ENCODE measurements at places on chromosomes 12 and 14.

DNA sequence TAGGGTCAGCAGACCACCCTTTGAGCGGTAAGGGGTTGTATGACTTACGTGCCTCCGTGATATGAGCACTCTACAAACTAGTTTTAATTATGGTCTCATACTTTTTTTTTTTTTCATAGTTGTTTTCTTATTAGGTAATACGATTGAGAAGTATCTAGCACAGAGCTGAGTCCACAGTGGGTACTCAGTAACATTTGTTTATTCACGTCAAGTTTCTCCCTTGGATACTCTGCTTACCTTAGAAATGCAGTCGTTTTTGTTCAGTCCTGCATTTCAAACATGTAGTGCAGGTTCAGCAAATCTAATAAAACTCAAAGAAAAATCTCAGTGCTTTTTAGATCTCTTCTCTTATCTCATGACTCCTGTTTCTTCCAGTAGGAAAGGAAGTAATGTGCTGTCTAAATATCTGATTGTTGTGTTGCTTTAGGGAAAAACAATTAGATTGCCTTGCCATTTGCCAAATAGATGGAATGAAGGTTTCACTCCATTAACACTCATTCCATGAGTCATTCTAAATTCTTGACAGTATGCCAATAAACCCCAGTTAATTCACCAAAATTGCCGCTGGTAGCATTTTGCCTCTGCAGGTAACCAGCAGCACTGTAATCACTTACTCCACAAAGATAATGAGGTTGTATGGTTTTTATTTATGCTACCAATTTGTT lies 118.9 kb downstream of the PTCSC3 start:
- DNase-seq, result no peak

- DNase-seq, result no peak
Observed at GRCh38 chr14:95841668-95842067, 35.0 kb upstream of the TUNAR start.

DNA sequence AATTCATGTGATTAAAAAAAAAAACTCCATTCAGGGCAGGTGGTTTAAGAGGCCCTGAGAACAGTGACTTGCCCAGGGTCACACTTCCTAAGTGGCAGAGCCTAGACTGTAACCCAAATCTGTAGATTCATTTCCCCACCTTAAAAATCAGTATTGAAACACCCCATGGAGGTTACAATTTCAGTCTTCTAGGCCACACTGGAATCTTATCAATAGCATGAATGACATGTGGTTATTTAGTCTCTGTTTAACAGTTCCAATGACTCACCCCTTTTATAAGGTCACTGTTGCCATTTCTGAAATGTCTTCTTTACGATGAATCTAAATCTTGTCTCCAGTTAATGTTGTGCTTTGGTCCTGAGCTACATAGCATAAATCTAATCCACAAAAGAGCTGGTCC lies 262.3 kb upstream of the GRIP1 start:
- DNase-seq, result no peak

DNA sequence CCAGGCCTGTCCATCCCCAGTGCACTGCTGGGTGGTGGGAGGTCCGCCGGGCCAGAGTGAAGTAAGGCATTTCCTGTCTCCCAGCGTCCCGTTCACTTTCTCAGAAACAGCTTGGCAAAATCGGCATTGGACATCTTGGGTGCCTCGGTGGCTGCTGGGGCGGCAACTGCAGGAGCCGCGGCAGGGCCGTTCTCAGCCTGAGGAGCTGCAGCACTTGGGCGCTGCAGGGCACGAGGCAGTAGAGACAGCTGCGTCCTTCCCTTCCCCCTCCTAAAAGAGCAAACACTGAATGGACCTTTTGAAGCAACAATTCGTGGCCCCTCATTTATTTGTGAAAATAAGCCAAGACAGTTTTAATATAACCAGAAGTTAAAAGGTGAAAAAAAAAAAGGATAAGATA lies 8.3 kb downstream of the FICD start:
- no peak for DNase-seq

DNA sequence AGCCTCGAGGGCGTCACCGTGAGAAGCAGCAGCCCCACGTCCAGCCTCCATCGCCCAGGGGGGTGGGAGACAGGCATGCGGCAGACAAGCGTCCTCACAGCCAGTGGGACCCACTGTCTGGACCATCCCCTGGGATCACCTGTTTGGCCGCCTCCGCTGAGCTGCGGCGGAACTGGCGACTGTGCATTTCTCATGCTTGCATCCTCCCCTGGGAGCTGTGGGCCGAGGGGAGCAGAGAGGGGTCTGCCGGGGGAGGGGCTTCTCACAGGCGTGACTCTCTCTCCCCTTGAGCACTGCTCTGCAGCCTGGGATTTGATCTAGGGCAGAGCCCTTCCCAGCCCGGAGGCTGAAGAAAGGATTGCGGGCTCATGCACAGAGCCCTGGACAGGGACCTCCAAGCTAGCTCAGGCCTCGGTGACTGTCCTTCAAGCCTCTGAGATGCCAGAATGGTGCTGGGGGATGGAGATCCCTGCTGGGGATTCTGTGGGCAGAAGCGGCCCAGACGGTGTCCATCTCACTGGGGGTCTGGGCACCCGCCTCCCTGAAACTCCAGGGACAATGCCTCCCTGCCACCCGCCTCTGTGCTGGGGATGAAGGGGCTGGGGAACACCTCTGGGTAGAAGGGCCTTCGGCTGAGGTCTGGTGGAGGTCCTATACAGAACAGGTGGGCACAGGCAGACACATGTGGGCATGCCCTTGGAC lies 61.1 kb downstream of the PRIMA1 start:
- DNase-seq, result no peak

GRCh38 chr12:31951008-31951407 lies 8.2 kb upstream of the RESF1 start:
- no peak for DNase-seq

DNA sequence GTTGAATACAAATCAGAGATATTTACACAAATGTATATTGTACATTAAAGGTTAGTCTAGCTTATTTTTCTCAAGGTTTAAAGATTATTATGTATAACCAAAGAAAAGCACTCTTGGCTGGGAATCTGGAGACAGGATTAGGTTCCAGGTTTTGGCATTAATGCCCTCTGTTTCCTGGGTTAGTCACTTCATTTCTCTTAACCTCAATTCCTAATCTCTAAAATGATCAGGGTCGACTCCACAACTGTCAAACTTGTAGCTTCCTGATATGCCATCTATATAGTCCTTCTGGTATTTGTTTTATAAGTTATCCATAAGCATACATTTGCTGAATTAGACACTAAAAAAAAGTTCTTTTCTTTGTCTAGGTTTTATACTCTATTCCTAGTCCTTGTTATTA lies 2.6 kb downstream of the ITPR2 start:
- DNase-seq, result no peak

DNA sequence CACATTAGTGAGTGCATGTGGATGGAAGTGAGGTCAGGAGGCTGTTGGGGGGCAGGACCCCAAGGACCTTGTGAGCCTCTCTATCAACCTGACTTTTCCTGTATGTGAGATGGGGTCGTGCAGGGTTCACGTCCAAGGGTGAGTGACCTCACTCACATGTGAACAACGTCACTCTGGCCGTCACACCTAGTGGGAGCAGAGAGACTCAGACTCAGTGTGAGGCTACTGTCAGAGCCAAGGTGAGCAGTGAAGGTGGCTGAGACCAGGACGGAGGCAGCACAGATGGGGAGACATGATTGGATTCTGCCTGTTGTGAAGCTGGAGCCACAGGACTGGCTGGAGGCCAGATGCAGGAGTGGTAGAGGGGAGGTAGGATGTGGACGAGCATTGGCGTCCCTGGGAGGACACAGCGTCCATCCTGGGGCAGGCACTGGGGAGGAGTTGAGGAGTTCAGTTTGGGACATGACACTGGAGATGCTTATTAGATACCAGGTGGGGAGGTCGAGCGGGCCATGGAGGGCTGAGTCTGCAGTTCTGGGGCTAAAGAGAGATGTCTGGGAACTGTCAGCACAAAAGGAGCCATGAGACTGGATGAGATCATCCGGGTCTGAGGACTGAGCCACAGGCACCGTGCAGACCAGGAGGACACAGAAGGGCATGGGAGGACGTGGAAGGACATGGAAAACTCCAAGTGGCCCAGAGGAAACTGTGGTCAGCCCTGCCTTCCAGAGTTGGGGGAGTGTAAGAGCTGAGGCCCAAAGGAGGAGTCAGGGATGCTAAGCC lies 92.8 kb downstream of the LGMN start:
- no peak for DNase-seq
